ENCODE measurements at places on chromosomes 6 and 20.

- DNase-seq: peak; percentile 72
Measured at GRCh38 chr6:2542858-2543218, 207.9 kb downstream of the MYLK4 start.

- peak; percentile 67 for DNase-seq
Measured at GRCh38 chr20:57346477-57346876, 4.6 kb upstream of the RAE1 start.

DNA sequence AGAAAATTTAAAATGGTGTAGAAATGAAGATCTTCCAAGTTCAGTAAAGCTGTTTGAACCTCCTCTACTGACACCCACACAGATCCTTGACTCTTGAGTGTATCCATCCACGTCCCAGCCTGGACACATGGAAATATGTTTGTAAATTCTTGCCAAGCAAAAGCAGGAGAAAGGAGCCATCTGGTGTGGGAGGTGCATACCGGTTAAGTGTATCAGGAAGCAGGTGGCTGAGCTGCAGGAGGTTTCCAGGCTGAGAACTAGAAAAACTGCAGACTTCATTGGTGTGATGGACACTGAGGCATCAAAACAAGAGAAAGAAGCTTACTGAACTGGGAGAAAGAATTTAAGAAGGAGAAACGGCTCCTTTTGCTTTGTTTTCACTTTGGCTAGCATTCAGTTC, 229.9 kb upstream of the GRIK2 start:
- DNase-seq: no peak

DNA sequence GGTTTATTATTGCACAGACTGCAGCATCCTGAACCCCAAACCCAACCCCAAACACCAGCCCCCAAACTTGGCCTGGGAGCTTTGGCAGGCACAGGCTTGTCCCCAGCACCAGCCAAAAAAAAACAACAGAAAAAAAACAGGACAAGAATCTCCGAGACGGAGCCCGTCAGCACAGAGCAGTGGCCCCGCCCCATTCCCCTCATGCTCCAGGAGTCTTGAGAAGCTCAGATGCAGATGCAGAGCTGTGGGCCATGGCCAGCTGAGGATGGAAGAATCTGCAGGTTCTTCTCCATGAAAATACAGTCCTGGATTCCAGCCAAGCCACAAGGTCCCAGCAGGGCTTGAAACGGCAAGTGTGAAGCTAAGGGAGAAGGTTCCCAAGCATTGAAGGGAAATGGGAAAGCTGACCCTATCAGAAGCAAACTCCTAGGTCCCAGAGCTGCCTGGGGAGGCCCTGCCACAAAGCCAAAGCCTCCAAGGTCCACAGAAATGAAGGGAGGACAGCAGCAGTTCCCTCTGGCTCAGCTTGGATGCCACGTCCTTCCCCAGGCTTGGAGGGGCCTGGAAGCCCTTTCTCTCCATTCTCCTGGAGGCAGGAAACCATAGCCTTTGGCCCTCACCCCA, 75.2 kb downstream of the JPH2 start:
- DNase-seq: no peak

GRCh38 chr6:36586606-36587005, 7.6 kb upstream of the SRSF3 start:
- DNase-seq: no peak

DNA sequence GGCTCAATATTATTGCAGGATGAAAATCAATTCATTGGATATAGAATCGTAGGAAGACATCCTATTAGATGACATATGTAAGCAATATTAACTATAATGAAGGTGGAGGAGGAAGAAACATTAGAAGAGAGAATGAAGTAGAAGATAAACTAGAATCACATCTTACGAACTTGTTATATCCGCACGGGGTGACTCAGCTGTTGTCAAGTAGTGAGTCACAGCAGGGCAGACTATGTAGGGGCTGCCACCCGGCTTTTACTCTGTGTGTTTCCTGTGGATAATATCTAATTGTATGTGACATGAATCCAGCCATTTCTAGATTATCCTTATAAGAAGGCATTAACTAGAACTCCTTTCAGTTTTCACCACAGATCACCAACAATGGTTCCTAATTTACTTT, 520.2 kb downstream of the DOK5 start:
- DNase-seq: no peak

DNA sequence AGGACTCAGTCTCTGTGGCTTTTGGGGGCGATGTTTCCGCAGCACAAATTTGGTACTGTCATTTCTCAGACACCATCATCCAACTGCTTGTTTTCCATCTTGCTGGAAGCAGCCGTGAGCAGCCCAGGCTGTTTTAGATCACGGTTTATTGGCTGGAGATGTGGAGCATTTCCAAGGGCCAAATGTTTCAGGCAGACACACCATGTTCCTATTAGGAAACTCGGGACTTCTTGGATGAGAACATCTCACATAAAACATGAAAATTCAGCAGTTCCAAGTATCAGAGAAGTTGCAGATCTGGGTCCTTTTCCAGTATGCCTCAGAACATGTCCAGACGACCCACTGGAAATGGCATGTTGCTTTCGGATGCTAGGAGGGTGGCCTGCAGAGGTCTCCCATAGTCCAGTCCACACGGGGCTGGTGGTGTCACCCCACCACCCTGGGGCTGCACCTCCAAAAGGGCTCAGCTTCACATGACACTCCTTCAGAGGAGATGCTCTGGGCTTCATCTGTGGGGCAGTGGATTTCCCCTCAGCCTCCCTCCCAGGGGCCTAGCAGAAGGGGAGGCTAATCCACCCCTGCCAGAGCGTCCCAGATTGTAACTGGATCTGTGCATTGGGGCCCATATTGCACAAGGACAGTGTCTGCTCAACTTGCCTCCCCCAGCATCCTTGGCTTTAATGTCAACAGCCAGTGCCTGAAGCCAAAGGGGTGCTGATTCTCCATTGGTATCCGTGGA, 176.3 kb downstream of the SCP2D1 start:
- no peak for DNase-seq

- peak; percentile 52 for DNase-seq
Measured at GRCh38 chr6:22334778-22335177, 37.9 kb upstream of the PRL start.

GRCh38 chr6:128686084-128686483, 165.7 kb upstream of the PTPRK start:
- no peak for DNase-seq

- DNase-seq: no peak
Measured at GRCh38 chr20:36008461-36009035, 40.2 kb downstream of the CNBD2 start.

DNA sequence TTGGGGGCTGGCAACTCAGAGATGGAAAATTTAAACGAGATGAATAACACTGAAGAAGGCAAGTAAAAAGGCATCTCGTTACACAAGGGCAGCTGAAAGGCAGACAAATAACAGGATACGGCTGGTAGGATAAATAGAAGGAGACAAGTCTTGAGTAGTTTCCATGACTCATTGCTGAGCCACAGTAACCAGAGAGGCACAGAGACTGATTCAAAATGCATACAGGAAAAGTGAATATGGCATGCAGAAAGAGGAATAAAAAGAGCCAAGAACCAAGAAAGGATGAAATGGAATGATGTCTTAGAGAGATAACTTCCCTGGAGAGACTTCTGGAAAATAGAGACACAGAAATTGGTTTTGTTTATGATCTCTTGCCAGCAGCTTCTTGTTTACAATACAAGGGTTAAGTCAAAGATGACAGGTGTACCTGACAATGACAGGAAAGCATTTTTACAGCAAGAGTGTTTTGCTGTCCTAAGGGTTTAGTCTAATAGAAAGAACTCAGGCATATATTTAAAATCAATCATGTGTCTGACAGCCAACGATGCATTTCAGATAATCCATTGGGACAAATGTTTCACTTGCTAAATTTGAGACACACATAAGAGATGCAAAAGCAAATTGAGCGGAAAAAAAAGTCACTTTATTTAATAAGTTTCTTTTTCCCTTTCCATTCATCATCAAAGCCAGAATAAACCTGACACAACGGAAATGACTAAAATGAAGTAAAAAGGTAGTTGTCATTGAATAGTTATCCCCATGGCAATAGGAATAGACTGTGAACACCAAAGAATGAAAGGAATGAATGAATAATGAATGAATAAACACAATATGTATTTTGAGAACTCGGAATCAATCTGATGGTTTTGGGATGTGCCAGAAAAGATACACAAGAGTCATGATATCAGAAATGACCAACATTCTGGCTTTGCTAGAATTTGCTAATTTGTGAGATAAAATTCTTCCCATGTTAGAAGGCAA, 68.0 kb upstream of the KCNQ5 start:
- no peak for DNase-seq

Data from GM12865 (cell line).